Stimulated activated CD4-positive, alpha-beta T cell treated with anti-CD3 and anti-CD28 coated beads, Interleukin-1b, Interleukin-23, amount 100 ng/mL, for 1 hour (primary cell): ENCODE measurements at places on chromosomes 5 and 9.

DNA sequence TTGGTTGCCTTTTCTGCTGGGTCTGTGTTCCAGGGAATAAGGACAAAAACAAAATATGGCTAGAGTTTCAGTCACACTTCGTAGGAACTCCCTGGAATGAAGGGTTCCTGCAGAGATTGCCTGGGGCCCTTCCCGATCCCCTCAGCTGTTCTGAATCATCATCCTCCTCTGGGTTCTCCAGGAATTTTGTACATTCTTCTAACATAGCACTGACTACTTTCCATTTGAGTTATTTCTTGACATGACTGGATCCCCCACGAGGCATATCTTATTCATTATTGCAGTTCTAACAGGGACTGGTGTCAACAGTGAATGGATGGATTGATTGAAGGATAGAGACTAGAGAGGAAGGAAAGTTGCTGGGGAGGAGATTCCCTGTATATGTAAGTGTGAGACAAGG, 49.2 kb upstream of the TNC start:
- no peak for DNase-seq

- no peak for DNase-seq
Measured at GRCh38 chr9:133487331-133487725, 8.4 kb upstream of the SLC2A6 start.

- DNase-seq: no peak
Measured at GRCh38 chr9:134553061-134553891, 88.3 kb upstream of the COL5A1 start.

- no peak for DNase-seq
Measured at GRCh38 chr5:58666598-58667581, 84.0 kb downstream of the RAB3C start.

DNA sequence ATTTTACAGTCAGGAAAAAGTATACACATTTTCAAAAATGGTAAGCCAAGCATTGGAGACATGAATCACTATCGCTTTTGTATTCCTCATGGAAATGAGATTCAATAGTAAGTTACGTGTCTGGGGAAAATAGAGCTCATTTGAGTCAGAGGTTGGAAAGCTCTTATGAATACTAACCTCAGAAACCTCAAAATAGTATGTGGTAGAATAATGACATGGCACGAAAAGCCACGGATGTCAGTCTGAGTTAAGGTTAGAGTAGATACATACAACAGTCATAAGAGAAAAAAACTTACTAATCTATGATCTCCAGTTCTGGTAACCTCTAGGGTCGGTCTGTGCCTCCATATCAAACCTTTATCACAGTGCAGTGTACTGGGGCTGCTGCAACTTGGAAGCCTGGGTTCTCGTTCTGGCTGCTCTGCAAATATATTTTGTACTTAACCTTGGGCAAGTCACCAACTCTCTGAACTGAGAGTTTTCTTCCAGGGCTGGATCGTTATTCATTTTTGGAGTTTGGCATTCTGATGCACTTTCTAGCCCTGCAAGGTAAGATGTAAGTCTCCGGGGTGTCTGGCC, 31.8 kb downstream of the MAP1B start:
- no peak for DNase-seq

GRCh38 chr5:159021901-159022556, 77.7 kb downstream of the EBF1 start:
- DNase-seq: no peak

GRCh38 chr5:163189023-163189553, 248.3 kb upstream of the CCNG1 start:
- DNase-seq: no peak
